ENCODE measurements at places on chromosomes 6 and 20.

- DNase-seq: no peak
Observed at GRCh38 chr6:704046-704445, 11.1 kb upstream of the EXOC2 start.

DNA sequence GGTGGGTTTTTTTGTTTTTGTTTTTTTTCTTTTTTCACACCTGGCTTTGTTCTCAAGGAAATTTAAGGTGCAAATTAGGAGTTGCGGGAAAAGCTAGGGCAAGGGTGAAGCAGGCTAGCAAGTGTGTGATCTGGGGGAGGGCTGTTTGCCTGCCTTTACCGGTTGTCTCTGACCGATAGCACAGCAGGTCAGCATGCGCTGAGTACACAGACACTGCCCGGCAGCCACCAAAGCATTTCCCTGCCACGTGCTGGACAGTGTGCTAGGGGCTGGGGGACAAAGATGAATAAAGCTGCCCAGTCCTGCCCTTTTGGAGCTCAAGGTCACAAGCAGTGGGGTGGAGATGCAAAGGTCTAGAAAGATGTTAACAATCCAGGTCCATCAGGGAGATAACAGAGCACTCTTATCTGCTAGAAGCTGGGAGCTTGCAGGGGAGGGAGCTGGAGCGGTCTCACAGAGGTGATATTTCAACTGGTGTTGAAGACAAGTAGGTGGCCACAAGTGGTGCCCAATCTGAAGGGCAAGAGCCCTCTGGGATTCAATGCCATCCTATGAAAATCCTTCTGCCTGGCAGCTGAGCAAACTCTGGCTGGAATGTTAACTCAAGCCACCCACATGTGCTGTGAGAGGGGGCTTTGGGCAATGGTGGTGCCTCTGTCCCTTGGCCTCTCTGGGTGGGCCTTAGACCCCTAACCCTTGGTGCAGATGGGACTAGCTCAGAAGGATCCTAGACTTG is 24.5 kb downstream of the TTBK1 start:
- no peak for DNase-seq

- DNase-seq: no peak
Observed at GRCh38 chr20:44851545-44851944, 34.0 kb upstream of the YWHAB start.

GRCh38 chr20:5657876-5658200 is 92.4 kb upstream of the SHLD1 start:
- DNase-seq: no peak

GRCh38 chr20:64160526-64161355 is 3.5 kb upstream of the MYT1 start:
- DNase-seq: no peak

DNA sequence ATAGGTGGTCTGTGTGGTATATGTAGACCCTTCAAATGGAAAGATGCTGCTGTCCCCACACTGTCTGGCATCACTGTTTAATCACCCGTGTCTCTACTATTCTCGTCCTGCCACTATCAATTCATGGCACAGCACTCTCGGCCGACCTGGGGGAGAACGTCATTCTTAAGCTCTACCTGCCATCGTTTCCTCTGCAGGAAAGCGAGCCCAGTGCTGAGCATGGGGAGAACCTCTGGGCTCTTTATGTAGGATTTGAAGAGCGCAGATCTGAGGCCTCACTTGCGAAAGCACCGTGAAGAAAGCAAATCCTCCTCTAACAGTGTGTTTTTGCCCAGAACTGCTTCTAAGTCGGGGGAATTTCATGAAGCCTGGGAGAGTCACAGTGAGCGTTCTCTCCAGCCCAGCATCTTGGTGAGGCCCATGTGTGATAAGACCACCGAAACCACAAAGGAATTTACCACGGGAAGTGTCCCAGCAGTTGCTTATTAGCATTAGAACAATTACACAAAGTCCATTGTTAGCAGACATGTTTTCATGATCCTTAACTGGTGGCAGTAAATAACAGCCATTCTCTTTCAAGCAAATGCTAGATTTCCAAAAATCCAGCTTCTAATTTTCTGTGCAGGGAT is 124.3 kb downstream of the SCML4 start:
- DNase-seq: no peak

DNA sequence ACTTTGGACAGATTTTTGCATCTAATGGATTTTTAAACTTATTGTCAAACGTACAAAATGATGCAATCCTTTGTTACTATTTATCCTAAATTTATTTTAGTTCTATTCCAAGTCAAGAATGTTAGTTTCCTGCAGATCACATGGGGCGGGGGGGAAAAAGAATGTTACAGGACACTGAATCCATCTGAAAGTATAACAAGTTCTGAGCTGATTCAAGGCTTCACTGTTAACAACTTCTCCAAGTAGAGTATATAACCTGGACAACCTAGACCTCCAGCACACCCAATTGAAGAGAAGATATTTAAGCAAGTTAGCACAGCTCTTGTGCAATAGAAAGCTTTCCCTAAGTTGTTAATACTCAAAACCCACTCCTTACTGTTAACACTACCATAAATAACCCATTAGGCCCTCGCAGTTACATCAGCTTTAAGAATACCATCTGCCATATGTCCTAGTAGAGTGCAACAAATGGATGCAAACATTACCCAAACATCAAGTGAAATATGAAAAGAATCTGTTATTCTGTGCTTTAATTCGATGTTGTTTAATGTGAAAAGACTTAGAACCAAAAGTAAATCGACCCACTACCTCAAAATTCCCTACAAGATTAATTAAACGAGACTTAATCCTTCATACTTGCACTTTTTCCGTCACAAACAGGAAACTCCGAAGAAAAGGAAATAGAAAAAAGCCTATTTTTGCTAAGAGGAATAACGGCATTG is 1.3 kb downstream of the SEC63 start:
- no peak for DNase-seq

DNA sequence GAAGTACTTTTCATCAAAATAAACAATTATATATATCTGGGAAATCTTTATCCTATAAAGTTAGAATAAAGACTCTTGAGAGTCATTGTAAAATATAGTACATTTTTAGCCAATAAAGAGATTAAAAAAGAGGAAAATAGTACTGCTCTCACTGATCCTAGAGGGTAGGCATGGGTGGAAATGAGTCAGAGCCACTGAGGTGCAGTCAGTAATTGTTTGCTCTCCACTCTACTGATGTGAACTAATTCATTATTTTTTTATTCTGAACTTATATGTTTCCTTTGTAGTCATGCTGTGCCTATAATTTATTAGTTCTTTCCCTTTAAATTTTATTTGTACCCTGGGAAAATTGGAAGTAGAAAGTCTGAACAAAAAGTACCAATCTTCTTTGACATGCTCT is 1359.4 kb upstream of the GJE1 start:
- DNase-seq: no peak

GRCh38 chr6:72824833-72825232 is 203.0 kb downstream of the KCNQ5 start:
- no peak for DNase-seq

DNA sequence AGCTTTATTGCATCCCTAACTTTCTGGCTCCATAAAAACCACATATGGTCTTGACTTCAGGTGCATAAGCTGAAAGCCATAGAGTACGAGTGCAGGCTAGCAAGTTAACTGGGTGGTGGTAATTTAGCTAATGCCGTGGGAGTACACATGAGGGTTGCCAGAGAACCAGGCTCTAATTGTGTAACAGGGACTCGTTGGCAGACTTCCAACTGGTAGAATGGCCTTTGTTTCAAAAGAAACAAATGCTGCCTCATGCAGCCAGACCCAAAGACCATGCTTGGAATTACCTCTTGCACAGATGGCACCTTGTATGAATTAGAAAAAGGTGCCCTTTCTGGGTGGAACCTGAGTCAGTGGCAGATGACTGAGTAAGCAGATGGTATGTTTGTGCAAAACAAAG is 73.2 kb downstream of the LY86 start:
- DNase-seq: no peak

DNA sequence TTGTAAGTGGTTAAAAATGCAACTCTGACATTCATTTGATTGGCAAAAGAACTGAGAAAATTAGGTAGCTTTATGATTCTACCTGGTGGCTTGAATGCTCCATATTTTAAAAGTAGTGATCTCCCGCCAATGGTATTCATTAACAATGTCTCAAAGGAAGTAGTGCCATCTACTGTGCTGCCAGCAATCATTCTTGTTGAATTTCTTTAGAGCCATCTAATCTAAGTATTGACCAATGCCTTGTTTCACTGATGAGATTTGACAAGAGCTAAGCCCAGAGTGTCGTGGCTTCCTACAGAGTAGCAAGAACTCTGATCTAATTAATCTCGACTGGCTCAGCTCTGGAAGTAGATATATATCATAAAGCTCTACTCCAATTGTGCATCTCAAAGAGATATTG is 696.7 kb downstream of the C6orf118 start:
- DNase-seq: no peak
